Epithelial cell of prostate (primary cell): ENCODE measurements at places on chromosomes 2 and 18.

DNA sequence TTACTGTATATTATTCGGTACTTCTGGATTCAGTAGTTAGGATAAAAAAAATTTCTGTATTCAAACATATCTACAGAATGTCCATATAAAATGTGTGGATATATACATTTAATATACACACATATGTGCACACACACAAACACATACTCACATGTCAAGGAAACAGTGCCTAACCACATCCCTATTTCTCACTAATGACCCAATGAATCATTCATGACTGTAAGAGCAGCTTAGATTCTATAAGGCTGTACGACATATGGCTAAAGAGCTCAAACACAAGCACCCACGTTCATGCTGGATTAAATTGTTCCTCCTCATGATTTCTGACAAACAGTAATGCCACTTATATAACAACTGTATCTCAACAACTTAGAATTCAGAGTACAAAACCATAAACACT is 457.3 kb downstream of the ADCYAP1 start:
- no peak for DNase-seq

- DNase-seq = no peak
Measured at GRCh38 chr18:47795434-47795814, 135.0 kb downstream of the SMAD2 start.

DNA sequence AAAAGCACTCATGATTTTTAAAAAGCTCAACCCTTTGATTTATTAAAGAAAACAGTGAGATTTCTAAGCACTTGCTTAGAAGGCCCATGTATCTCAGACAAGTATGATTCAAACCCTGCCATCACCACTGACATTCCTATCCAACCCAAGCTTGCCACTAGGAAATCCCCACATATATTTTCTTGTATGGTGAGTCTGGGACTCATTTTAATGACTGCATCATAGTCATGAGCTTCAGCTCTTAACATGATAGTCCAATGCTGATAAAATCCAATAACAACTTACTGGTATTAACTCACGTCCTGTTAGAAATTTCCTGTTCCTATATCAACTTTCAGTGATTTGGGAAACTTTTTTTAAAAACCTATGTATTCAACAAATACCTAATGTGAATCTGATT is 39.4 kb upstream of the NCKAP5 start:
- peak; percentile 51 for DNase-seq

DNA sequence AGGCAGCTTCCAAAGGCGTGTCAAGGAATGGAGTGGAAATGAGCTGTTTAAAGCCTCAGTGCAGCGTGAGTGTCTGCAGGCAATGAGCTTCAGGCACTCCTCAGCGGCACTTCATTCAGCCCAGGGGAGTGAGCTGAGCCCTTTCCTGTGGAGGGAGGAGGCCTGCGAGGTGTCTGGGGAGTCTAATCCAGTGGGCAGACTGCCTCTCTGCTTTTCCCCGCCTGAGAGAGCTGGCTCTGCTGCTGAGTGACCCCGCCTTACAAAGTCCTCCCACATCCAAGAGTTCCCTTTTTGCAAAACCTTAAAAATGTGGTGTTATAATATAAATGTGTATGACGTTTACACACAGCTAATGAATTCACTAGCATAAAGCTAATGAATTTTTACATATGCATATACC is 7.0 kb upstream of the LDLRAD4 start:
- no peak for DNase-seq

- no peak for DNase-seq
Measured at GRCh38 chr2:130823886-130824491, 12.7 kb upstream of the ARHGEF4 start.

GRCh38 chr2:221109552-221109951 is 462.6 kb downstream of the EPHA4 start:
- no peak for DNase-seq

- DNase-seq = no peak
Measured at GRCh38 chr2:216920937-216921456, 61.1 kb upstream of the TNP1 start.

DNA sequence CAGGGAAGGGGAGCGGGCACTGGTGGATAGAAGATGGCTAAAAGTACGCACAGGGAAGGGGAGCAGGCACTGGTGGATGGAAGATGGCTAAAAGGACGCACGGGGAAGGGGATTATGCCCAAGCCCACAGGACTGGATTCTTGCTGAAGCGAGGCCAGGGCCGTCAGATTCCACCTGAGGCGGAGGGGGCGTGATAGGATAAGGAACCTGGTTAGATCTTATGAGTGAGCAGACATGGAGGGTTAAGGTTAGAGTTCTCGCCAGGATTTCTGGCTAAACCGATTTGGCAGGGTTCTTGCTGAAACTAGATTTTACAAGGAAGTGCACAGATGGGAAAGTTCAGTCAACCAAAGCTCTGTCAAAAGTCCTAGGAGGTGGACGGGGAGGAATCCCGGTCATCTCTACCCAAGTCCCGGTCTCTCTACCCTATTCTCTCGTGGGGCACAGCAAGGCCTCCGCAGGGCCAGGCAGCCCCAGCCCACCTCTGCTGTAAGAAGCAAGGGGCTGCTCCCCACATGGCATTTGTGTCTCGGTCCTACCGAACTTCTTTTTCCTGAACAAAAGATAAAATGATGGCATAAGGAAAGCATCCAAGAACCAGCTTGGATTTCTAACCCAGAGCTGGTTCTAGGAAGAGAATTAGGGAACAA is 140.8 kb downstream of the PTGR3 start:
- DNase-seq = no peak

DNA sequence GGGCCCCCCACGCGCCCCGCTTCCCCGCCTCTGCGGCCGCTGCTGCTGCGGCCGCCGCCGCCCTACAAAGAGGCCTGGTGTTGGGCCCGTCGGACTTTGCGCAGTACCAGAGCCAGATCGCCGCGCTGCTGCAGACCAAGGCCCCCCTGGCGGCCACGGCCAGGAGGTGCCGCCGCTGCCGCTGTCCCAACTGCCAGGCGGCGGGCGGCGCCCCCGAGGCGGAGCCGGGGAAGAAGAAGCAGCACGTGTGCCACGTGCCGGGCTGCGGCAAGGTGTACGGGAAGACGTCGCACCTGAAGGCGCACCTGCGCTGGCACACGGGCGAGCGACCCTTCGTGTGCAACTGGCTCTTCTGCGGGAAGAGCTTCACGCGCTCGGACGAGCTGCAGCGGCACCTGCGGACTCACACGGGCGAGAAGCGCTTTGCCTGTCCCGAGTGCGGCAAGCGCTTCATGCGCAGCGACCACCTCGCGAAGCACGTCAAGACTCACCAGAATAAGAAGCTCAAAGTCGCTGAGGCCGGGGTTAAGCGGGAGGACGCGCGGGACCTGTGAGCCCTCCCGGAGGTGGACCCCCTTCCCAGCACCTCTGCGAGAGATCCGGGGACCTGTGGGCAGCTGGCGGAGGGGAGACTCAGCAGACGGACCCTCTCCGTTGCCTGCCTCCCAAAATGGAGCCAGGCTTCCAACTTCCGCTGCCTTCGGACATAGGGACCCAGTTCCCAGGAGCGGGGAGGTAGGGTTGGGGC is 1.9 kb downstream of the SP5 start:
- DNase-seq = no peak

- no peak for DNase-seq
Measured at GRCh38 chr18:78685980-78686530, 293.6 kb upstream of the SALL3 start.

- DNase-seq = no peak
Measured at GRCh38 chr2:206023183-206023582, 62.8 kb downstream of the INO80D start.

GRCh38 chr2:224248944-224249371 is 152.9 kb downstream of the FAM124B start:
- DNase-seq = no peak

- no peak for DNase-seq
Measured at GRCh38 chr18:63562284-63562683, 20.1 kb downstream of the SERPINB12 start.

DNA sequence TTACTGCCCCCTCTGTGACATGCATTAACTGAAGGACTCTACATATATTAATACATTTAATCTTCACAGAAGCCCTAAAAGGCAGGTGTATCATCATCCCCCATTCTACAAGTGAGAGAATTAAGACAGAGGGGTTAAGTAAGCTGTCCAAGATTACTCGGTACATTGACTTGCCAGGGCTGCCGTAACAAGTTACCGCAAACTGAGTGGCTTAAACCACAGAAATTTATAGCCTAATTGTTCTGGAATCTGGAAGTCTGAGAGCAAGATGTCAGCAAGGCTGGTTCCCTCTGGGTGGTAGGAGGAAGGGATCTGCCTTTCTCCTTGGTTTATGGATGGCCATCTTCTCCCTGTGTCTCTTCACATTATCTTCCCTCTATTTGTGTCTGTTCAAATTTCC is 605.5 kb downstream of the EPHA4 start:
- DNase-seq = peak; percentile 29

GRCh38 chr18:22667616-22668422 is 250.1 kb upstream of the CTAGE1 start:
- no peak for DNase-seq

GRCh38 chr2:65914244-65914786 is 481.9 kb upstream of the SPRED2 start:
- DNase-seq = no peak

GRCh38 chr2:75558786-75559679 is 1.7 kb downstream of the EVA1A start:
- DNase-seq = no peak

DNA sequence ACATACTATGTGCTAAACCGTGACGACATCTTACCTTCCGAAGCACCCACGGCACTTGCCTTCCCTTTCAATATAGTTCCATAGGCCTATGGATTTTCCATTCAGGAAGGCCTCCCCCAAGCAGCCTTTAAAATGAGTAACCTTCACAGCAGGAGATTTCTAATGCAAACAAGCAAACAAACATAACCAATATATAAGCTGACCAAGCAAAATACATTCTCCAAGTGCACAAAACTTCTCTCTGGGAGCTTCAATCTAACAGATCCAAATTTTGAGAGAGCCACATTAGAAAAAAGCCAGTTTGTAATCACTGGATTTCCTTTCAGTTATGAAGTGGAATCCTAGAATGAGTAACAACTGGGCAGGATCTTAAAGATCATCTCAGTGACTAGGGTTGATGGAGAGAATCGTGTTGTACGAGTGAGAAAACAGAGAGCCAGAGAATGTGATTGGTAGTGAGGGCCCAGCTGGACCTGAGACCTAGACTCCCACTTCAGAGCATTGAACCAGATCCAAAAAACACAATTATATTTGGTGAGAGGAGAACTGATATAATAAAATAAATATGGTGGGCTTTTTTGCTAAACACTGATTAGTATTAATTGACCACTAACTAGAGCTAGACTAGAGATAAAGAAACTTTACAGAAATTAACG is 145.6 kb downstream of the LAMA1 start:
- no peak for DNase-seq

DNA sequence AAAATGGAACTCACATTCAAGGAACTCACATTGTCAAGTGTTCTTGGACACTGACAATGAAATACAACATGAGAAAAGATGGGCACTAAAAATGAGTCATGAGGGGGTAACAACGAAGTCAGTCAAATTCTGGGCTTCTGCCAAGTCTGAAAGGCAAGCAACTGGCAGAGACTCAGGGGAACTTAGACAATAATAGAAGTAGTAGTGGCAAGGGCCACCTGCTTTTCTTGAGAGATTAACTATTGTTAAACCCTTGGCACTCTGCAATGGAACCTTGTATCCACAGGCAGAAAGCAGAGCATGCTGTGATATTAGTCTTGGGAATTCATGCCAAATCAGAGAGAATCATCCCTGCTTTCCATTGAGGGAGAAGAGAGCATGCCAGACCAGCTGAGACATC is 382.6 kb upstream of the CDH2 start:
- DNase-seq = no peak

GRCh38 chr2:352696-353095 is 64.8 kb upstream of the ALKAL2 start:
- DNase-seq = no peak

GRCh38 chr2:60569680-60570111 is 16.2 kb upstream of the BCL11A start:
- DNase-seq = no peak

- DNase-seq = no peak
Measured at GRCh38 chr18:51346404-51346803, 148.9 kb upstream of the MEX3C start.

DNA sequence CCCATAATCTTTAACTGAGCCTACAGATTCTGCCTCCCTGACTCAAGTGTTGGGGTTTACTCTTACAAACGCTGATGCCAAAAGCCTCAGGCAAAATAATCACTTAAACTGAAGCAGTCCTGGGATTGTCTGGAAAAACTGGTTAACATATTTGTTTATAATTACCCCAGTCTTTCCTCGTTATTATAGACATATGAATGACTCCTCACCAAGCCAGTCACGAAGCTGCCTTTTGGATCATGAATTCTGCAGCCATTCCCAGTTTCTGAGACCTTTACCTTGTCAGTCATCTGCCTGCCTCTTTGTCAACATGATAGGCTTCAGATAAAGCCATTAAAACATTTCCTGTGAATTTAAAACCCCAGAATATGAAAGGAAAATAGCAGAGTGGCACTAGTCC is 46.4 kb downstream of the MREG start:
- no peak for DNase-seq

- DNase-seq = no peak
Measured at GRCh38 chr2:47282621-47283272, 120.2 kb upstream of the MSH2 start.

GRCh38 chr2:138415985-138416384 is 85.6 kb upstream of the SPOPL start:
- DNase-seq = no peak
